GM04503 (cell line): ENCODE measurements at places on chromosomes 1 and 21.

DNA sequence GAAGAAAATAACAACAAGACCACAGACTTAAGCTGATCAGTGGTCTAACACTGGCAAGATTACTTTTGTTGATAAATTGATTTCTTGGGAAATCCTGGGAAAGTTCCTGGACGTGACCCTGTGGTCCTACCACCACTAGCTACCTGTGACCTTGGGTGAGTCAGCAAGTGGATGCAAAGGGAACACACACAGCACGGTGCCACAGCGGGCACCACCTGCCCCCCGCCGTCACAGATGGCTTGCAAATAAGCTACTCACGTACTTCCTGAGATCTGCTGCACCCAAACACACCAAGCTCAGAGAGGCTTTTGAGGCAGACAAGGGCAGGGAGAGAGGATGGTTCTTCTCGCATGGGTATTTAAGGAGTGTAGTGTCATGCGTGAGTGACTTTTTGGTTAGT is 12.7 kb downstream of the CFAP298 start:
- no peak for DNase-seq

GRCh38 chr1:3575993-3576392 is 35.3 kb downstream of the MEGF6 start:
- no peak for DNase-seq

DNA sequence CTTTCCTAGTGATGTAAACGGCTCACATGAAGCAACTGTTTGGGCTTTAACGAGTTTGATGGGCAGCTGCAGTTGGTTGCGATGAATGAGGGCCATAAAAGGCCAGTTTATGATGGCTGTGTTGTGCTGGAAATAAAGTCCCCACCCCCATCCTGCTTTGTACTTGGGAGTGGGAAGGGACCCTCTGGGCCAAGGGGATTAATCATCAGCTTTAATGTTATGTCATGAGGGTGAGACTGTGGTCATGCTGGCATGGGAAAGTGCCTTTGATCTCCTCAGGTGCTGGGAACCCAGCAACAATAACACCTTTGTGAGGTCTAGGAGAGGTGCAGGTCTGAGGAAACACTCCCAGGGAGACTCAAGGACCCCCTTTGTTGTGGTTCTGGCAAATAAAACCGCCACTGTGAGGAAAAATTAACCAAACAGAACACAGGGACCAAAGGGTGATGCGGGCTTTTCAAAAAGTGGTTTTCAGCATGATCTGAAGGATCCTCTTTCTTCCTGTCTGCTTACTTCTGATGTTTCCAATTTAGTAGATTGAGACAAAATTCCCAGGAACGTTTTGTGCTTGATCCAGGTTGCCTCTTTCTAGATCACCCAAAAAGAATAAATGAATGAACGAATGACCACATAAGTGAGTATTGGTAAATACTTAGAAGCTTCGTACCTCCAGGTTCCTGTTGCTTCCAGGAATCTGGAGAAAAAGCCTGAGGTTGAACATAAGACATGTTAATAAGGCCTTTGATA is 257.8 kb upstream of the HOOK1 start:
- no peak for DNase-seq

- DNase-seq: no peak
Observed at GRCh38 chr1:187685333-187685732, 856.6 kb downstream of the PLA2G4A start.

- DNase-seq: no peak
Observed at GRCh38 chr1:16114527-16115467, 41.1 kb downstream of the EPHA2 start.

GRCh38 chr1:10973552-10973951 is 38.9 kb upstream of the TARDBP start:
- peak; percentile 27 for DNase-seq

- no peak for DNase-seq
Observed at GRCh38 chr1:9249534-9250410, 15.2 kb downstream of the H6PD start.

GRCh38 chr1:85756864-85757263 is 48.6 kb upstream of the ZNHIT6 start:
- no peak for DNase-seq

- no peak for DNase-seq
Observed at GRCh38 chr1:52157582-52157981, 15.7 kb downstream of the ZFYVE9 start.
